ENCODE measurements at places on chromosomes 5 and 9.

- DNase-seq = no peak
These were observed 116.9 kb upstream of the OTULINL start for GRCh38 chr5:14464671-14465070.

GRCh38 chr5:68049053-68049713, 166.4 kb upstream of the PIK3R1 start:
- no peak for DNase-seq

DNA sequence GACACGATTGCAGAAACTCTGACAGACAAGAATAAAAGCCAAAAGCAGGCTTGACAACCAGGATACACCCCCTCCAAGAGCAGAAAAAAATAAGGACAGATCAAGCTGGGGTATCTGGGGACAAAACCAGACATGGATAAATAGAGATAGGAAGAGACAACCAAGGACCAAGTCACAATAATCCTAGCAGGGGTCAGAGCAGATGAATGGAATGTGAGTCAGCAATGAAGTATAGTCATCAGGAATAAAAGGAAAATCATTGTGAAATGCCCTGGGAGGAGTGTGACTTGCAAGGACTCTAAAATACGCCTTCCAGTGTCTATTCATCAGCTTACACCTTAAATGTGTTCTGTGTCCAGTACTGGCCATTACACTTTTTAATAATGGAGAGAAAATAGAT, 206.8 kb downstream of the CAAP1 start:
- no peak for DNase-seq

GRCh38 chr9:128088253-128088945, 20.4 kb downstream of the SLC25A25 start:
- DNase-seq = no peak

DNA sequence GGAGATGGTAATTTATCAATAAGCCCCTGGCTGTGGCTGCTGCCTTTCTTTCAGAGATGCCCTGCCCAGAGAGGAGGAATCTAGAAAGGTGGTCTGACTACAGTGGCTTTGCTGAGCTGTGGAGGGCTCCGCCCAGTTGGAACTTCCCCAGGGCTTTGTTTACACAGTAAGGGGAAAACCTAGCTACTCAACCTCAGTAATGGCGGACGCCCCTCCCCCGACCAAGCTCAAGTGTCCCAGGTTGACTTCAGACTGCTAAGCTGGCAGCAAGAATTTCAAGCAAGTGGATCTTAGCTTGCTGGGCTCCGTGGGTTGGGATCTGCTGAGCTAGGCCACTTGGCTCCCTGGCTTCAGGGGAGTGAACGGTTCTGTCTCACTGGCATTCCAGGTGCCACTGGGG, 865.4 kb upstream of the ACO1 start:
- no peak for DNase-seq

DNA sequence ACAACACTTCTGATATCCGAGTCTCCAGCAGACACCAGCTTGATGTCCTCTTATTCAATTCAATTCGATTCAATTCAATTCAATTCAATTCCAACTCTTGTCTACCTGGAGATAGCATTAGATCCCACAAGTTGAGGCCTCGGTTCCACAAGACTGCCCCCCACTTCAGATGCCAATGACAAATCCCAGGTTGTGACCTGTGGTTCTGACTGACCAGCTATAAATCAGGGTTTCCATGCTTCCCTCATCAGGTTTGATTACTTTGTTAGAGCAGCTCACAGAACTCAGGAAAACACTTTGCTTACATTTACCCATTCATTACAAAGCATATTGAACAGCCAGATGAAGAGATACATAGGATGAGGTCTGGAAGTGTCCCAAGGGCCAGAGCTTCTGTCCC, 82.6 kb downstream of the ALDH7A1 start:
- no peak for DNase-seq

All from cardiac muscle cell (in vitro differentiated cells and primary cell).